ENCODE measurements at places on chromosomes 3 and 15.

DNA sequence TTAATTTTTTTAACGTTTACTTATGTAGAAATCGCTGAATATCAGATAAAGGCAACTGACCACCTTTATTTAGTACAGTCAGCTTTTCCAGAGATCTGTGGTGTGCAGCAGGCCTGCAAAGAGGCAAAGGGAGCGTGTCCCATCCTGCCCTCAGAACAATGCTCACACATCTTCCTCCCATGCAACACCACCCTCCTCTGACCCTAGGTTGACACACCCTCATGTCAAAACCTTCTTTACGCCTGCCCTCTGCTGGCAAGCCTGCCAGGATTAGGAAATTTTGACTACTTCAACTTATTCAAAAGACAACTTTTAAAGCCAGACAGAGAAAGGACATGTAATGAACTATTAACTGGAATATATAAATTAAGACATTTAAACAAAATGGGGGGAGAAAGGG lies 513.7 kb downstream of the FOXP1 start:
- no peak overlapping the region for H3K27ac ChIP-seq

- no peak overlapping the region for H3K4me3 ChIP-seq
- no peaks in the 10 kb centered on the region for H3K4me1 ChIP-seq
- no peaks in the 10 kb centered on the region for H3K36me3 ChIP-seq
- no peak overlapping the region for H3K27ac ChIP-seq
These were observed 12.8 kb upstream of the FSIP1 start for GRCh38 chr15:39795486-39795885.

GRCh38 chr3:111128884-111129283 lies 57.3 kb downstream of the NECTIN3 start:
- no peaks in the 10 kb centered on the region for H3K27me3 ChIP-seq
- DNase-seq, result peak; percentile 33
- no peaks in the 10 kb centered on the region for H3K36me3 ChIP-seq
- no peak overlapping the region for H3K27ac ChIP-seq
- H3K4me1 ChIP-seq, result no peaks in the 10 kb centered on the region
- H3K4me3 ChIP-seq, result no peak overlapping the region

DNA sequence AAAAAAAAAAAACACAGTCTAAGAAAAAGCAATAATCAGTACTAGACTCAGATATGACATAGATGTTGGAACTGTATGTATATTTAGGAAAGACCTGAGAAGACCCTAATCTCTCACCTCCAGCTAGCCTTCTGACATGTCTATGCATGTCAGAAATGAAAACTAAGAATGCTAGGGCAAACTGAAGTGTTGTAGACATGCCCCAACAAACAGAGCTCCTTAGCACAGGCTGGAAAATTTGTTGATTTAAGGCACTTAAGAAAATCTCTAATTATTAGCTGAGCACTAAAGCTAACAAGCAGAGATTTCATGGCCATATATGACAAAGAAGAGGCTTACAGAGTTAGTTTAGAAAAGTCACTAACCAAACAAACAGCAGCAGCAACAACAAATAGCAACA lies 45.5 kb upstream of the PRSS50 start:
- H3K4me1 ChIP-seq, result no peaks in the 10 kb centered on the region
- no peak for DNase-seq
- no peaks in the 10 kb centered on the region for H3K36me3 ChIP-seq
- no peak overlapping the region for H3K27ac ChIP-seq

All from endodermal cell (in vitro differentiated cells).